ENCODE measurements at places on chromosomes 2 and 18. TPM values are rescaled to one million over a fixed set of nuclear protein-coding genes. Genes with fewer than 3 reads are reported as not detected.

CREG2 gene
- total RNA-seq: not detected

RESP18 gene
- not detected for total RNA-seq

CLEC4F gene
- total RNA-seq: 0.10 TPM

PRKAG3 gene
- total RNA-seq: not detected

PIGN gene
- total RNA-seq: 28.5 TPM

FRZB gene
- total RNA-seq: not detected

DNA sequence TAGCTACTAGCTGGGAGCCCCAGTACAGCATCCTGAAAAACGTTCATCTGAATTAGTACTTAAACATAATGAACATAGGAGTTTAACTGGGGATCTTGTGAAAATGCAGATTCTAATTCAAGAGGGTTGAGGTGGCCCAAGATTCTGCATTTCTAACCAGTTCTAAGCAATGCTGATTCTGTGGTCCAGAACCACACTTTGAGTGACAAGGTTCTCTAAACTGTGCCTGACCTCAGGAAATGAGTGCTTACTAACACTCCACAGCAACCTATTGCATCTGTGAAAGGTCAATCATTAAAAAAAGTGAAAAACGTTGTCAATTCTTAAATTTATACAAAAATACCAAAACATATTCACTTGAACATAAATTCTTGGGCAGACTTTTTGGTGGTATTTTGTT is 157.1 kb upstream of the ZFP36L2 start:
- no peak for DNase-seq

DNA sequence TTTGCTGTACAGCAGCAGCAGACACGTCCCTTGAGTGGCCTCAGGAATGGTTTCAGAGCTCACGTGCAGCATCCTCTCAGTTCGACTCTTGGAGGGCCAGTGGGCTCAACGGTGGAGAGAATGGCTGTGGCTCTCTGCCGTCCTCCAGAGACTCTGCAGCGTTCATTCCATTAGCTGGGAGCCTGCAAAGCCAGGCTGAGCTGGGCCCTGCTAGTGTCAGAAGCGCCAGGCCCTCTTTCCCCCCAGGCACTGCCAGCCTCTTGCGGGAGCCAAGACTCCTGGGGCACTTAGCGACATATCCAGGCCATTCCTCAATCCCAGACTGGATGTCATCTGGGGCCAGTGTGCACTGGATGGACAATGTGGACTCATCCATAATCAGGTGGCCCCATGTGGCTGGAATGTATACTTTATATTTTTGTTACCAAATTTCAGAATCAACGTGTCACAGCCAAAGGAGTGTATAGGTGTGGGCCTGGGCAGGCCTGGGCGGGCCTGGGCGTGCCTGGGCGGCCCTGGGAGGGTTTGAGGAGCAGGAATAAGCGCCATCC is 125.1 kb upstream of the EPAS1 start:
- DNase-seq: no peak

- no peak for DNase-seq
These were observed 71.4 kb downstream of the FTCDNL1 start for GRCh38 chr2:199779589-199779988.

GRCh38 chr2:173126819-173127218 is 51.2 kb downstream of the MAP3K20 start:
- DNase-seq: no peak

DNA sequence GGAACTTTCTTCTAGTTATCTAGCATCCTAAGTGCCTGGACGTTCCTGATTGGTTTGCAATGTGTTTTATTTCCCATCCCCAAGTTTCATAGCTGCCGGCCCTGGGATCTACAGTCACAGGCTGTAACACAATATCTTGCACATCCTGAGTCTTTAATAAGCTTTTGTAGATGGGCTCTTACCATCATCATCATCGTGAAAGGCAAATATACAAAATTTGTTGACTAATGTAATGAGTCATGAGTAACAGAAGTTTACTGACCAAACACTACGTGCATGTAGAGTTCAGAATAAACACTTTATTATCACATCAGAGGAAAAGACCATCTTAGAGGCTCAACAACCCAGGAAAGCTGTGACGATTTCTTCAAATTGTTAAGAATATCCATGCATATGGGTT is 8.1 kb upstream of the TYMS start:
- no peak for DNase-seq

- DNase-seq: no peak
These were observed 497.7 kb downstream of the STK39 start for GRCh38 chr2:167749660-167750059.

DNA sequence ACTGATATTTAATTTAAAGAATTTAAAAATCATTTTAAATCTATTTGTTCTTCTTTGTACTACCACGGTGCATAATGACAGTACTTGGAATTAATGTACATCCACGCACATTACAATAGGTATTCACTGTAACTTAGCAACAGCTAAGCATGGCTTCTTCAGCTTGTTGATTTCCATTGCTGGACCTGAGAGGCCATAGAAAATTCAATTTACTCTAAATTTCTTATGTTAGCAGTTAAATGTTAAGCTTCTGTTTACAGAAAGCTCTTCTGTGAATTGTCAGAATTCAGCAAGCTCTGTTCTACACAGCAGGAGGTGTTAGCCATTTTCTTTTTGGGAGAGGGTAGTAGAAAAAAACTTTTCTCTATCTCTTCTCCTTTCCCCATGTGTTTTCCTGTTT is 1149.3 kb upstream of the CDH2 start:
- DNase-seq: no peak

Measured in activated T-helper 1 cell treated with anti-CD3 and anti-CD28 coated beads, Interleukin-12 subunit alpha, Interleukin-12 subunit beta, Interleukin-2, Interleukin-4 antibody, amounts not matched to agents 30 ng/mL and 10 ng/mL and 1 ng/mL, durations not matched to agents 14 hours and 24 hours and 36 hours (primary cell).